Stimulated activated CD8-positive, alpha-beta memory T cell treated with anti-CD3 and anti-CD28 coated beads, Interleukin-15, amount 100 ng/mL, for 4 hours (primary cell): ENCODE measurements at places on chromosomes 11 and 22.

DNA sequence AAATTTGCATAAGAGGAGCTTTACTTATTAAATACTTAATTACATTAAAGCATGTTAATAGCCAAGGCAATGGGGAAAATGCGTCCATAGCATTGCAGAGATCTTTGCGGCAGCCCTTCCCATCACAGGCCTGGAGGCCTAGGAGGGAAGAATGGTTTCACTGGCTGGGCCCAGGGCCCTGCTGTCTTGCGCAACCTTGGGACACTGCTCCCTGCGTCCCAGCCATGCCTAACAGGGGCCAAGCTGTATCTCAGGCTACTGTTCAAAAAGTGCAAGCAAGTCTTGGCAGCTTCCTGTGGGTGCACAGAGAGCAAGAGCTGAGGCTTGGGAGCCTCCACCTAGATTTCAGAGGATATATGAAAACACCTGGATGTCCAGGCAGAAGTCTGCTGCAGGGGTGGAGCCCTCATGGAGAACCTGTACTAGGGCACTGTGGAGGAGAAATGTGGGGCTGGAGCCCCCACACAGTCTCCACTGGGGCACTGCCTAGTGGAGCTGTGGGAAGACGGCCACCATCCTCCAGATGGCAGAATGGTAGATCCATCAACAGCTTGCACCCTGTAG, 46.0 kb downstream of the THAP12 start:
- no peak for DNase-seq

DNA sequence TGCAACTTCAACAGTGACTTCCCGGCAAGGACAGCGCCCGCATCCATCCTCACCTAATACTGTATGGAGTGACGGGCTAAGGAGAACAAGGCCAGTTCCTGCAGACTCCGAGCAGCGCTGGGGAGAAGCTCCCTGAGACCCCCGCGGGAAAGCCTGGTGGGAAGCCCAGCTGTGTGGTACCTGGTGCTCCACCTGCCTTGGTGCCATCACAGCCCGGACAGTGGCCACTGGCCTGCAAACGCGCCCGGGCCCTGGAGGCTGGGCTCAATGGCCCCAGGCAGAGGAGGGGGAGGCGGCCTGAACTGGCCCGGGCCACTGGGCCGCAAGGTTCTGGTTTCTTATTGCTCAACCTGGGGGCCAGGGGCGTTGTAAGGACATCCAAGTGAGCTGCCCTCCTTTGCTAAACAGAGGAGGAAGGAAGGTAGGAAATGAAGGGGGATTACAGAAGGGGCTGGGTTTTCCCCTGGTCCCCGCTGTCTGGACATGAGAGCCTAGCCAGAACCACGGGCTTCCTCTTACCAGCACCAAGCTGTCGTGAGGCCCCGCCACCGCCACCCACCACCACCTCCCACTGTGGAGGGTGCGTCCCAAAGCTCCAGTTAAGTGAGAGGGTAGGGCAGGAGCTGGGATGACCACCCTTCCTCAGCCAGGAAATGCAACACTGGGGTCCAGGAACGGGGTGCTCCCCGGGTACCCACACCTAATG, 8.5 kb upstream of the CDC42BPG start:
- DNase-seq, result no peak

DNA sequence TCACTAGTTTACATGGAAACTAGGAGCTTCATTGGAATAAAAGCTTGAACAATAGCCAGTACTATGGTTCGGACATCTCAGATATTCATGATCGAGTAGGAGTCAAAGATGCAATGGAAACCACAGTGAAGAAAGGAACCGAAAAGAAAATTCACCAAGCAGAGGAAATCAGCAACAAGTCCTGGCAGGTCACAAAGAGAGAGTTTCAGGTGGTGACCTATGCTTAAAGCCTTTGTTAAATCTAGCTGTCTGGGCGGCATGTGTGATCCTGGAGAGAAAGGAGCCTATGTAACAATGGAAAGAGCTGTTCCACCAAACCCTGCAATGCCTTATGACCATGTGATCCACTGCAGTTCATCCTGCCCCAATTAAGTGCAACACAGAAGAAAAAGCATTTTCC, 68.9 kb upstream of the POU2AF2 start:
- DNase-seq, result no peak

- DNase-seq, result no peak
Observed at GRCh38 chr22:19882446-19883381, 28.0 kb upstream of the GNB1L start.

DNA sequence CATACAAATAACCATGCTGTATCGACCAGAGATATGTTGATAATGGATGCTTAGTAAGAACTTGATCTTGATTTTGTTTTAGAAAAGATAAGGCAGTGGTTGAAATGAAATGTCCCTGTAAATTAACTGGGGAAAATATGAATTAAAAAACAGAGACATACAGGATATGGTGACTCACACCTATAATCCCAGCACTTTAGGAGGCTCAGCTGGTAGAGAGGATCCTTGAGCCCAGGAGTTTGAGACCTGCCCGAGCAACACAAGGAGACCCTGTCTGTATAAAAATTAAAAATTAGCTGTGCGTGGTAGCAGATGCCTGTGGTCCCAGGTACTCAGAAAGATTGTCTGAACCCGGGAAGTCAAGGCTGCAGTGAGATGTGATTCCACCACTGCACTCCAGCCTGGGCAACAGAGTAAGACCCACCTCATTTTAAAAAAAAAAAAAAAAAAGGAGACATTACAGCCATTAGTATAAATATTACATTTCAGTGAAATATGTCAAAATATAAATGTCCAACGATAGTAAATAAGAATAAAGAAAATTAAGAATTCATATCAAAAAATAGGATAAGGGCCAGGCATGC, 4.6 kb downstream of the PICALM start:
- DNase-seq, result no peak

DNA sequence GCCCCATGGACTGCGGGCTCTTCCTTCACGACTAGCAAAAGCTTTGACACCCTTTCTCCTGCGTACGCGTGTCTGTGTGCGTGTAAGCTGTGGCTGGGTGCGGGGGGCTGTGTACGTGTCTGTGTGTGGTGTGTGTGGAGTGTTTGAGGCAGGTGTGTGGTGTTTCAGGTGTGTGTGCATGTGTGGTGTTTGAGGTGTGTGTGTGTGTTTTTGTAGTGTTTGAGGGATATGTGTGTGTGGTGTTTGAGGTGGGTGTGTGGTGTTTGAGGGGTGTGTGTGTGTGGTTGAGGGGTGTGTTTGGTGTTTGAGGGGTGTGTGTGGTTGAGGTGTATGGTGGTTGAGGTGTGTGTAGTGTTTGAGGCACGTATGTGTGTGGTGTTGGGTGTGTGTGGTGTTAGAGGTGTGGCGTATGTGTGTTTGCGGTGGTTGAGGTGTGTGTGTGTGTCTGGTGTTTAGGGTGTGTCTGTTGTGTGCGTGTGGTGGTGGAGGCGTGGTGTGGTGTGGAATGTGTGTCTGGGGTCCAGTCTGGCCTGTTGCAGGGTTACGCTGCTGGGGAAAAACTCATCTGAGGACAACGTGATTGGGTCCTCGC, 687 bp upstream of the ARSA start:
- no peak for DNase-seq

GRCh38 chr22:32745996-32746322, 55.5 kb upstream of the TIMP3 start:
- DNase-seq, result no peak

DNA sequence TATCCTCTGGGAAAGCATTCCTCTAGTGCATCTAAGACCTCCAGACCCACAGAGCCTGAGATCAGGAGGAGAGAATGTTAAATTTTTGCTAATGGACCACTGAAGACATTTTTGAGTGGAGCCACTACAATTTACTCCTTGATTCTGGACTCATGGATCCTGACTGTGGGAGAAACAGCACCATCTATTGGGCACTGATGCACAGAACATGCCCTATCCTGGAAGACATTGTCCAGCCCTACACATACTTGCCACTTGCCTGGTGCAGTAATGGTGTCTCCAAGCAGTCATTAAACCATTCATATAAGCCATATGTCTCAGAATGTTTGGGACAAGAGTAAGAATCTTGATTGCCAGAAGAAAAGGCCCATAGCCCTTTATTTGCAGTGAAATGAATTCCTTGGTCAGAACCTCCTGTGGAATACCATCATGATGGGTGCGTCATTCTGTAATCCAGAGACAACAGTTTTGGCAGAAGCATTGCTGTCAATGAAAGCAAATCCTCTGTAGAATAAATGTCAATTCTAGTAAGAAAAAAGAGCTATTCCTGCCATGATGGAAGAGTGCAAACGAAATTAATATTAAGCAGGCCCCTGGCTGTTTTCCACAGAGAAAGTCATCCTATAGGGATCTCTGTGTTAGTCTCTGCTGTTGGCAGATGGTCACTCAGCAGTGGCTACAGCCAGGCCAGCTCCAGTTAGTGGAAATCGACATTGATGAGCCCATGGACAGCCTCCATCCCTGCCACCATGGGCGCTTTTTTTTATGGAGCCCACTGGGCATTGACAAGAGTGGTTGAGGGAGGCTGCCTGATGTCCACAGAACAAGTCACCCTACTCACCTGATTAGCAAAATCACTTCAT, 43.5 kb downstream of the GGTLC2 start:
- DNase-seq, result no peak

GRCh38 chr11:69615545-69616278, 25.2 kb upstream of the CCND1 start:
- DNase-seq, result no peak

GRCh38 chr11:109034339-109034696, 369.4 kb downstream of the DDX10 start:
- DNase-seq, result no peak
